ENCODE measurements at places on chromosomes 1 and 21.

GRCh38 chr1:69814926-69815325 is 247.2 kb downstream of the LRRC7 start:
- no peak for DNase-seq

DNA sequence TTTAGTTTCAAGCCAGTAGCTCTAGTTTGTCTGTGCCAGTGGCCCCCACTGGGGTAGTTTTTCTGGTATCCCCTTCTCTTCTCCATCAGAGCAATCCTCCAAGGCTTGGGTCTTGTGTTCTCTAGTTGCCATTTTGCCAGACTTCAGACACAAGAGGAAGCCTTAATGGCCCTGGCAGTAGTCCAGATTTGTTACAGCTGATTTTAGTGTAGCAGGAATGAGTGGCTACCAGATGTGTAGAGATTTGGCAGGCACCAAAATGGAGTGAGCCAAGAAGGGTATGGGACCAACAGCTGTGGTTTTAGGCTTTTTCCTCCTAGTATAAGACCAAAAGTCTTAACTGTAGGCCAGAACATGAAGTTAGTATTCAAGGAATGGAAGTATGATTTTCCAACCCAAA is 56.8 kb downstream of the ACP6 start:
- no peak for DNase-seq

- no peak for DNase-seq
Observed at GRCh38 chr1:116574581-116575291, 3.9 kb upstream of the CD58 start.

- DNase-seq: no peak
Observed at GRCh38 chr1:75135573-75136194, 1.5 kb downstream of the LHX8 start.

- DNase-seq: no peak
Observed at GRCh38 chr1:218332416-218332815, 12.7 kb upstream of the TGFB2 start.

DNA sequence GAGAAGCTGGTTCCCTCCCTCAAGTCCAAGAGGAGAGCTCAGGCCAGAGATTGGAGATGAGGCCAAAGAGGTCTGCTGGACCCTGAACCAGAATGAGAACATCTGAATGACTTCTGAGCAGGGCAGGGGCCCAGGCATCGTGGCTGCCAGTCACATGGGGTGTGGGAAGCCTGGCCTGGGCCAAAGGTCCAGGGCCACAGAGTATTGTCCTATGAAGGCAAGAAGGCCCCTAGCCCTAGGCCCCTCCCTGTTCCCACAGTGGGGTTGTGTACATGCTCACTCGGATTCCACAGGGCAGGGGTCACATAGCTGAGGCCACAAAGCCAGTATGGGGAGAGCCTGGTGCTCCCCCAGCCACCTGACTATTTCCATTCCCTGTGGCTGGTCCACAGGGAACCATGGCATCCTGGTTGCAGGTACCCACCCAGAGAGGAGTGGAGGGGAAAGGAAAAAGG is 18.5 kb upstream of the SLC1A7 start:
- DNase-seq: no peak

DNA sequence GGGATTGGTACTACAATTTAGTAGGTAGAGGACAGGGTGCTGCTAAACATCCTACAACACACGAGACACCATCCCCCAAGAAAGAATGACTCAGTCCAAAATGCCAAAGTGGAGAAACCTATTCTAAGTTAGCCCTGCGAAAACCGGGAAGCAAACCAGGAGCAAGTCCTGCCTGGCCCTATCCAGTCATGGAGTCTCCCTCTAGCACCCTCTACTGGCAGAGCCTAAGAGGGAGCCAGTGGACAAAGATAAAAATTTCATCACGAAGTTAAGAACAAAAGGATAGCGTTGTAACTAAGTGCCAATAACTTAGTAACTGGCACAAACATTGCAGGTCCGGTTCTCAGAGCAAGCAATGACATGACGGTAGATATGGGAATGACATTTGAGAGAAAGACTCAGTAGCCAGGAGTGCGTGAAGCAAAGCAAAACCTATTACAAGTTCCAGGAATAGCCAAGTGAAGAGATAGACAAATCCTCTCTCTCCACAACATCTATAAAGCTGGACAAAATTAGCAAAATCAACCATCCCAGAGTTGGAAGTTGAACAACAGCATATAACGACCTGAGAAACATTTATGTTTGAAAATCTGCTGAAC is 383.5 kb downstream of the OMA1 start:
- peak; percentile 70 for DNase-seq

- no peak for DNase-seq
Observed at GRCh38 chr1:1835546-1835945, 55.3 kb downstream of the GNB1 start.

GRCh38 chr1:22870201-22870871 is 102.3 kb downstream of the LACTBL1 start:
- DNase-seq: no peak

- no peak for DNase-seq
Observed at GRCh38 chr1:96723377-96723776, 1.8 kb downstream of the PTBP2 start.

All from mucosa of descending colon (tissue), 3 donors.